Breast epithelium (tissue), 4 donors: ENCODE measurements at places on chromosomes 16 and 17. TPM values are rescaled to one million over a fixed set of nuclear protein-coding genes. Genes with fewer than 3 reads are reported as not detected.

Gene HEATR3
- 18.4 TPM for total RNA-seq

Gene TMIGD1
- not detected for total RNA-seq

Gene CIAO3
- total RNA-seq, result 41.6 TPM

Gene MT1F
- total RNA-seq, result 9.1 TPM

Gene ODAD4
- 0.48 TPM for total RNA-seq

Gene EMP2
- 66.0 TPM for total RNA-seq

Gene C16orf54
- total RNA-seq, result 0.66 TPM

Gene ABI3
- 1.9 TPM for total RNA-seq

Gene VAT1L
- total RNA-seq, result not detected

Gene ORC6
- 1.3 TPM for total RNA-seq

Gene CD300A
- 10.2 TPM for total RNA-seq

Gene IL17C
- total RNA-seq, result not detected

Gene UNK
- total RNA-seq, result 18.7 TPM

Gene TPSAB1
- total RNA-seq, result 19.8 TPM

Gene TNFRSF17
- not detected for total RNA-seq

Gene CA5A
- total RNA-seq, result not detected

Gene KRTAP9-2
- total RNA-seq, result not detected

Gene NHLRC4
- total RNA-seq, result 1.9 TPM

Gene PFN1
- total RNA-seq, result 379 TPM

Gene SPATA32
- 0.44 TPM for total RNA-seq

Gene GJD3
- not detected for total RNA-seq

Gene NPTX1
- total RNA-seq, result under 0.01 TPM

Gene HSD11B2
- total RNA-seq, result 66.9 TPM

Gene ATP2A3
- 2.6 TPM for total RNA-seq

Gene KRTAP2-3
- total RNA-seq, result not detected

Gene GPR179
- total RNA-seq, result under 0.01 TPM

Gene WSCD1
- 2.0 TPM for total RNA-seq

Gene RND2
- 2.0 TPM for total RNA-seq

Gene CANT1
- 26.1 TPM for total RNA-seq

Gene VPS35L
- total RNA-seq, result 36.4 TPM

Gene CDH16
- total RNA-seq, result not detected

Gene TBC1D3E
- total RNA-seq, result not detected

Gene CLEC3A
- total RNA-seq, result not detected

Gene OR1A1
- not detected for total RNA-seq

Gene KCNH4
- not detected for total RNA-seq

Gene PIK3R5
- 28.6 TPM for total RNA-seq

Gene ENPP7
- total RNA-seq, result not detected

Gene C17orf100
- total RNA-seq, result 0.16 TPM
